GM20000 (cell line): ENCODE measurements at places on chromosomes 1 and 21.

GRCh38 chr1:23369335-23370013, at the start of gene ZNF436:
Gene ZNF436 (minus strand): TSS chr1:23369836. CDS start chr1:23368005, 1,831 bp downstream.
- peak; percentile 32 for DNase-seq

GRCh38 chr1:63198871-63199394, 123.4 kb upstream of the FOXD3 start:
- DNase-seq = no peak

- DNase-seq = peak; percentile 75
Observed at GRCh38 chr1:2801535-2802291, at the start of gene TTC34. Gene TTC34 (minus strand): TSS chr1:2801693. CDS start chr1:2800827, 866 bp downstream.

DNA sequence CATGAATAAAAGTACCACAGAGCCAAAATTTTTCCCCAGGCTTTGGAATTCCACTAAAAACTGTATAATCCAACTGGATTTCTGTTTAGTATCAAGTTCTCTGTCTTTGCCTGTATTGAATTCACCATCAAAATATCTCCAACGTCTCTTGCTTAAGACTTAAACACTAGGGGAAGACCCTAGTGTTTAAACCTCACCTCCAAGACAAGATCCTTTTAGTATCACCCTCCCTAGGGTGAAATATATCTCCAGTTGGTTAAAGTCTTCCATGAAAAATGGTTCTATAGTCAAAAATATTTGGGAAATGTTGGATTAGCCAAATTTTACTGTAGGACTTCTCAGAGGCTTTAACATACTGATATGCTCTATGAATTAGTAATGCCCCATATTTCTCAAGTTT, 8.1 kb upstream of the XCL1 start:
- DNase-seq = no peak

DNA sequence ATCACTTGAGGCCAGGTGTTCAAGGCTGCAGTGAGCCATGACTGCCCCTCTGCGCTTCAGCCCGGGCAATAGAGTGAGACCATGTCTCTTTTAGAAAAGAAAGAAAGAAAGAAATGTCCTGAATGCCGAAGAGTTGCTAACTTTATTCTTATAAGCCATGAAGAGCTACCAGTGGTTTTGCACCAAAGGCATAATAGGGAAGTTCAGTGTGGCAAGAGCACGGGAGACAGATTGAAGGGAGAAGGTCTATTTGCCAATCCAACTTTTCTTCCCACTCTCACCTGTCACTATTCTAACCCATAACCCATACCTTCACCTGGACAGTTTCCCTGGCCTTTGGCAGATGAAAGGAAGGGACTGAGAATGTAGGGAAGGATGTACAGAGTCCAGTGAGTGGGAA, 4.4 kb upstream of the PEA15 start:
- DNase-seq = no peak

GRCh38 chr1:40599926-40600325, 65.6 kb downstream of the RIMS3 start:
- DNase-seq = no peak

DNA sequence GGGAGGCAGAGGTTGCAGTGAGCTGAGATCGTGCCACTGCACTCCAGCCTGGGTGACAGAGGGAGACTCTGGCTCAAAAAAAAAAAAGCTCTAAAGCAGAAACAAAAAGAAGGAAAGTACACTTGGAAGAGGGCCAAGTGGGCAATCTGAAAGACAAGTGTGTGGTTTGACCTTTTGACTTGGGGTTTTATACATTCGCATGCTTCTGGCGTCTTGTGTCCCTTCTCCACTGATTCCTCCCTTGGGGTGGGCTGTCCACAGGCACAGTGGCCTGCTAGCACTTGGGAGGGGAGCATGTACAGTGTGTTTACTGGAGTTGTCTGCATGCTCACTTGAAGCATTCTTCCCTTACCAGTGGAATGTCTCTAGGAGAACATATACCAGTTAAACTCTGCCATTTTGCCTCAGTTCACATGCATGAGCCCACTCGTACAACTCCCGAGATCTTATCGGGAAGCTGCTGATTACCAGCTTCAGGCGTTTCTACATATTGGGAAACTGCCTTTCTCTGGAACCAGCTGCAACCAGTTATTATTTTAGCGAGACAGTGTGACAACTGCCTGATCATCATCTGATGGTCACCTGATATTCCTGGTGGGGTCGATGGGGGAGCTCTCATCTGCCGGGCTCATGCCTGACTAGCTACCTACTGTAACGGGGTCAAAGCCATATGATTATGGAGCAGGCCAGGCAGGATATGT, 113.5 kb upstream of the ZNF678 start:
- no peak for DNase-seq

- no peak for DNase-seq
Observed at GRCh38 chr1:32126770-32127169, 18.9 kb downstream of the KPNA6 start.

- no peak for DNase-seq
Observed at GRCh38 chr1:229003233-229004031, 267.5 kb upstream of the RAB4A start.

DNA sequence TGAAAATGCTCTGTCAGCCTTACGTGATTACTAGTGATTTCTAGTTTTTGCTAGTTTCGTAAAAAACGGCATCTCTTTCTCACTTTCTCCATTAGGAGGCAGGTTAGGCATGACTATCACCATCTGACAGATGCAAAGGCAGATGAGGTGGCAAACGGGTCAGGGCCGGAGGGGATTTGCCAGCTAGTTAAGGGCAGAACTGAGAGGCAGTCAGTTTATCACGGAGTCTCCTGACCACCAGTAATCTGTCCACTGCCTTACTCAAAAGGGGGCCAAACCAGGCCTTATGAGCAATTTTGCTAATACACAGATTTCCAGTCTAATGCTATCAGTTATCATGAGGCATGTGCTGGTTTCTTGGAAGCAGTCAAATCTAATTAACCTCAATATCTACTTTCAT, 159.3 kb downstream of the TSEN15 start:
- DNase-seq = no peak

- DNase-seq = no peak
Observed at GRCh38 chr1:226406401-226406881, 1.5 kb downstream of the PARP1 start.

DNA sequence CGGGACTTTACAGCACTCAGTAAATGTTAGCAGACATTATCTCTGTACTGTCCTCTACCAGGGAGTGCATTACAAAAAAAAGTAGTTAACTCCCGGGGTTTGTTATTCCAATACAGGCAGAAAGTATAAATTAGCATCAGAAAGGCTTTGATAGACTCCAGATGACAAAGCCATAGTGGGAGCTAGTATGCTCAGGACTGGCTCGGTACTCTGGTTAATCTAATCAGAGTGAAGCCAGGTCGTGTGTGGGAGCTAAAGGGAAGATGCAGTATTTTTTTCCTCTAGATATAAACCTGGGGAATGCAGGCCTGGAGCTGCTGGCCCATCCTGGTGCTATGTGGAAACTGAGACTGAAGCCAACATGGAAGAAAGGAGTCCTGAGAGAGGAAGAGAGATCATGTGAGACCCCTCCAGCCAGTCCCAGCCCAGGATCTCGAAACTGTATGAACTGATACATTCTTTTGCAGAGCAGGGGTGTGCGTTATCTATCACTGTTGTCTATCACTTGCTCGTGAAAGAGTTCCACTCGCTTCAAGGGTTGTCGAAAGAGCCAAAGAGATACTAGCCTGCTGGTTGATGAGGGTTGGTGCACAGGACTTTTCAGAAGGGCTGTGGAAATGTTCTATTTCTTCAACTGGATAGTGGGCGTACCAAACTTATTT, 125.8 kb downstream of the PLPP3 start:
- DNase-seq = no peak

DNA sequence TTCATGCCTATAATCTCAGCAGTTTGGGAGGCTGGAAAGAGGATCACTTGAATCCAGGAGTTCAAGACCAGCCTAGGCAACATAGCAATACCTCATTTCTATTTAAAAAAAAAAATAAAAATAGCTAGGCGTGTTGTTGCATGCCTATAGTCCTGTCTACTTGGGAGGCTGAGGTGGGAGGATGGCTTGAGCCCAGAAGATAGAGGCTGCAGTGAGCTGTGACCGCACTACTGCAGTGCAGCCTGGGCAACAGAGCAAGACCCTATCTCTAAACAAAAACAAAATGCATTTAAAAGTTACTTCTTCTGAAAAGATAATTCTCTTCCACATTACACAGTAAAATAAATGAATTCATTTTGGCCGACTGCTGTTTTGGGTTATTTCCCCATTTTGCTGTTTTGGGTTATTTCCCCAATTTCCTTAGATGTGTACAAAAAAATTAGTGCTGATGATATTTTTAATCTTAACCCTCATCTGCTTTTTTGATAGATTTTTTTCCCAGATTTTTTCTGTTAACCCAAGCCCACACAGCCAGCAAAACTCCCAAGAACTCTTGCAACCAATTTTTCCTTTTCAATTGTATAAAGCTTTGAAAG, 23.0 kb upstream of the SAMSN1 start:
- no peak for DNase-seq

DNA sequence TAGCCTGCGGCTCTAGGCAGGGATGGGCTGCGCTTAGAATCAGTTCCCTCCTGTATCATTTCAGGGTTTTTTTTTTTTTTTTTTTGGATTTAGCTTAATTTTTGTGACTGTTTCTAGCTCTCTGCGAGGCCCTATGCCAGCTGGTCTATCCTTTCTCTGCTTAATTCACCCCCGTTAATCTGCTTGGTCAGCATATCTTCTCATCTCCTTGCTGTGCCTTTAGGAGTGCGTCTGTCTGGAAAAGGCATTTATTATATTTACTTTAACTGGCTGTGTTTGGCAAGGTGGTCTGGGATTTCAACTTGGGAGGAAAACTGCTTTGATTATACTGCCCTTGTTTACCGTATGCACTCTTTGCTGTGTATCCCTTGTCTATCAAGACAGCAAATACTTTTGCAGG, 184.8 kb upstream of the KIAA0040 start:
- no peak for DNase-seq

DNA sequence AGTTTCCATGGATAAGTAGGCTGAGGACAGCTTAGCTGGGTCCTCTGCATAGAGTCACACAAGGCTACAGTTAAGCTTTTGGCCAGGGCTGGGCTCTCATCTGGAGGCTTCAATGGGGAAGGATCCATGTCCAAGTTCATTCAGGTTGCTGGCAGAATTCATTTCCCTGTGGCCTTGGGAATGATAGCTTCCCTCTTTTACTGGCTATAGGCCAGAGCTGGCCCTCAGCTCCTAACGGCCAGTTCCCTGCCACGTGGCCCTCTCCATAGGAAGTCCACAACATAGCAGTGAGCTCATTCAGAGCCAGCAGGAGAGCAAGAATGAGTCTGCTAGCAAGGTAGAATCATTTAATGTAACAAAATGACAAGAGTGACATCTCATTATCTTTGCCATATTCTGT, 15.1 kb upstream of the PODN start:
- DNase-seq = no peak

- no peak for DNase-seq
Observed at GRCh38 chr1:181117648-181118449, 29.3 kb downstream of the IER5 start.

- peak; percentile 17 for DNase-seq
Observed at GRCh38 chr1:91018006-91018405, 3.8 kb downstream of the ZNF644 start.

GRCh38 chr1:184152434-184152898, 100.9 kb downstream of the TSEN15 start:
- no peak for DNase-seq

DNA sequence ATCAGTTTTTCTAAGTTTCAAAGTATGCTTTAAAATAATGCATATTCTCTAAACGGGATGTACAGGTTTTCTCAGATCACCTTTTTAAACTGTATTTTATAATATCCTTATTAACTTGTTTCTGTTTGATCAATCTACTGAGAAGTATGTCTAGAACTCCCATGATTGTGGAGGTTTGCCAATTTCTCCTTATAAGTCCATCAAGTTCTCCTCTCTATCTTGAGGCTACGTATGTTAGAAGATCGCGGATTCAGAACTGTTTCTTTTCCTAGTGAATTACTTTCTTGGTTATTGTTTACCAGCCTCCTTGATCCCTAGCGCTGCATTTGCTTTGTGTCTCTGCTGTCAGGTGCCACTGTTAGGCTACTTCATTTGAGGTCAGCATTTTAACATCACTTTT, 89.2 kb downstream of the NPHP4 start:
- DNase-seq = no peak

GRCh38 chr1:1262071-1262470, 11.6 kb downstream of the UBE2J2 start:
- DNase-seq = no peak

- DNase-seq = no peak
Observed at GRCh38 chr1:166390366-166391033, 223.7 kb upstream of the FAM78B start.

DNA sequence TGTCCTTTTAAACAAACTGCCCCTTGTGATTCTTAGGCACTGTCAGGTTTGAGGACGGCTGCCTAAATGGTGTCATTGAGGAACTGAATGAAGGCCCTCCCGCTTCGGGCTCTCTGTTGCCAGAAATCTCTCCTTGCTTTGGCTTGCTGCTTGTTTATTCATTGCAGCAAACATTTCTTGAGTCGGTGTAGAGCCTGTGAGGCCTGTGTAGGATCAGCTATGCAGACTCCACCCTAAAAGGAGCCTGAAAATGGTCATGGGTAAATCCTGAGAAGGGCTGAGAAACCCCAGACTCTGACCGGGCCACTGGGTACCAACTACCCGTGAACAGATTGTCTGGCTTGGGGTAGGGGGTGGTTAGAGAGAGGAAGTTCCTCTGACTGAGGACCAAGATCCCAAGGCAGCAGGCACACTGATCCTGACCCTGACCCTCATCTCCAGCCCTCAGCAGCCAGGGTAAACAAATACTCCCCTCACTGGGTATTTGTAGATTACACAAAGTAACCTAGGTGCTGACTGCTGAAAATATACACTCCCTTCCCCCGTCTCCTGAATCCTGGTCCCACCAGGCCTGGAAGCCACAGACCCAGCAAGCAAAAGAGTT, 3.1 kb downstream of the IL6R start:
- no peak for DNase-seq

DNA sequence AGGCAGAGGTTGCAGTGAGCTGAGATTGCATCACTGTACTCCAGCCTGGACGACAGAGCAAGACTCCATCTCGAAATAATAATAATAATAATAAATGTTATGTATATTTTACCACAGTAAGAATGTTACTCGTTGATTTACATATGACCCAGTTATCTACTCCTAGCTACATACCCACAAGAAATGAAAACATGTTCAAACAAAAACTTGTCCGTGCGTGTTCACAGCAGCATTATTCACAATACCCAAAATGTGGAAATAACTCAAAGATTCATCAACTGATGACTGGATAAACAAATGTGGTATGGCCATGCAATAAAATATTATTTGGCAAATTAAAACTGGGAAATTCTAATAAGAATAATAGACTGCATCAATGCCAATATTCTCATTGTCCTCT, 31.7 kb upstream of the ENSA start:
- no peak for DNase-seq

DNA sequence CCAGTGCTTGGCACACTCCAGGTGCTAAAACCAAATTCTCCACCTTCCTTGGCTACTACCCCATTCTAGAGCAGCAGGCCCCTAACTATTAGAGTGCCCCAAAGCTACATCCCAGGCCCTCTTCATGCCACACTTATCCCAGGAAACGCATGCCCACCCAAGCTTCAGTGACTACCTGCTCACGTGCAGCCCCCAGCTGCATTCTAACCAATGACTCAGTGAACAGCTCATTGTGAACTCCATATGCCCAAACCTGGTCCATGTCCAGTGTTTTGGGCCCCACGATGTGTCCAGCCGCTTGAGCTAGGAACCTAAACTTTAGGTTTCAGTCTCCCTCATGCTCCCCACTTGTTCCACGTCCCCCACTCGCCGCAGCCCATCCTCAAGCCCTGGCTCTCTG, 41.5 kb downstream of the NKAIN1 start:
- DNase-seq = no peak

- no peak for DNase-seq
Observed at GRCh38 chr1:246631426-246631825, 65.2 kb downstream of the CNST start.
